ENCODE measurements at places on chromosomes 5 and 9.

DNA sequence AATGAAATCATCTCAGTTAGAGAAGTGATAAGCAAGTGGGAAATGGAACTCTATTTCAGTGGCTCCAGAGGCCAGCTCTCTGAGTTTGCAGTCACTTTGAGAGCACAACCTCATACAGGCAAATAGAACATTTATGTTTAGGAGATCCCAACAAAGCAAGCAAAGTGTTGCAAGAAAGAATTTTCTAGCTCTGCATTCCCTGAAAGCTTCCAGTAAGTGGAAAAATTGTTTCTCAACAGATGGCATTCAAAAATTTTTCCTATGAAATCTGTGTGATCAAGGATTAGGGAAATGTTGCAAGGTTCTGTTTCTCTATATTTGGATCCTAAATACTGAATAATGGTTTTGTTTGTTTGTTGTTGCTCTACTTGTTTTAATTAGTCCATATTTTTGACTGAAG is 764.2 kb upstream of the ZNF608 start:
- DNase-seq = no peak

- no peak for DNase-seq
Observed at GRCh38 chr5:40124367-40124766, 555.3 kb upstream of the PTGER4 start.

DNA sequence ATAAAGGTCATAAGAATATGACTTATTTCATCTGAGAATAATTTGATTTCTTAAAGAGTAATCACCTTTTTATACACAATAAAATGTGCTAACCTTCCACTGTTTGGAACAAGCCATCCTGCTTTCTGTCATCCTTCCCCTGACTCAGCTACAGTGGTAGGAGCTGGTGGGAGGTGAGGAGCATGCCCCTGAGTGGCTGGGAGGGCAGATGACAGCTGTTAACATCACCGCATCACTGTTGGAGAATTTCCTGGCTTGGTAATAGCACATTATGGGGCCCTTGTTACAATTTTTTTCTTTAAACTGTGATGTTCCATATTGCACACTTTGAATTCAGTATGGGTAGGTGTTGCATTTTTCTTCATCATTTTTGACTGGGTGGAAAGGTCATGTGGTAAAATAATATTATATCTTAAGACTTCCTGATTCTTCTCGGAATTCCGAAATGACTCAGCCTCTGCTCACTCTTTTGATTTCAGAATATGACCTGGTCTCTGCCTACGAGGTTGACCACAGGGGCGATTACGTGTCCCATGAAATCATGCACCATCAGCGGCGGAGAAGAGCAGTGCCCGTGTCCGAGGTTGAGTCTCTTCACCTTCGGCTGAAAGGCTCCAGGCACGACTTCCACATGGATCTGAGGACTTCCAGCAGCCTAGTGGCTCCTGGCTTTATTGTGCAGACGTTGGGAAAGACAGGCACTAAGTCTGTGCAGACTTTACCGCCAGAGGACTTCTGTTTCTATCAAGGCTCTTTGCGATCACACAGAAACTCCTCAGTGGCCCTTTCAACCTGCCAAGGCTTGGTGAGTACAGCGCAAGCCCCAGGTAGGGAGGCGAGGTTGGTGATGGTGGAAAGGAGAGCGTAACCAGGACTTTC is 5.8 kb downstream of the ADAMTS16 start:
- no peak for DNase-seq

- DNase-seq = no peak
Observed at GRCh38 chr5:90185897-90186468, 223.6 kb downstream of the CETN3 start.

GRCh38 chr5:117942861-117943519 is 1045.4 kb downstream of the DTWD2 start:
- no peak for DNase-seq

- no peak for DNase-seq
Observed at GRCh38 chr5:91190314-91190690, 192.8 kb downstream of the ARRDC3 start.

GRCh38 chr5:43215073-43215631 is 23.1 kb downstream of the NIM1K start:
- DNase-seq = no peak

DNA sequence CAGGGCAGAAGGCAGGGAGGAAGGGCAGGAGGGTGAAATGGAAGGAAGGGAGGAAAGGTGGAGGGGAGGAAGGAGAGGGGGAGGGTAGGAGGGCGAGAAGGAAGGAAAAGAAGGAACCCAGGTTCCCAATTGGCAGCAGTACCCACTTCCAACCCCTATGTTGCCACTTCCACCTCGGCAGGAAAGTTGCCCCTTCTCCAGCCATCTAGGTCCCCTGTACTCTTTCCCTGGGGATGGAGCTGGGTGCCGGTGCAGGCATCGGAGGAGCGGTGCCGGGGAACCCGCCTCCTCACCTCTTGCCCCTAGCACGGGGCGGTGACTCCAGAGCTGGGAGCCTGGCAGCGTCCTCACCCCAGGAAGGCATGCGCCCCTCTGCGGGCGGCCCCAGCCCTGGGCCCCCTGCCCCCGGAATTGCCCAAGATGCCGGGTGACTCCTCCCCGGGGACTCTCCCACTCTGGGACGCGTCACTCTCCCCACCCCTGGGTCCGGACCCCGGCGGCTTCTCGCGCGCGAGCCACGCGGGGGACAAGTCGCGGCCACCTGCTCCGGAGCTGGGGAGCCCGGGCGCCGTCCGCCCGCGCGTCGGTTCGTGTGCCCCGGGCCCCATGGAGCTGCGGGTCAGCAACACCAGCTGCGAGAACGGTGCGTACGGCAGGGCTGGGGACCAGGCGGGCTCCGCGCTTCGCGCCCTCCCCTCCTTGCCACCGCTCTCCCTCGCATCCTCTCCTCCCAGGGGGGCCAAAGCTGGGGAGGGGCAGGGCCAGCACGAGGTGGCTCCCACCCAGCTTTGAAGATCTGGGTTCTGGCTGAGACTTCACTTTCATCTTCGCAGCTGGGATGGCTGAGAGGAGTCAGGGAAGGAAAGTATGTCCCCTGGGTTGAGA is at the start of gene NIPAL4:
TSS of gene NIPAL4 (plus strand) at position 499 of the 885 bp plus-strand sequence. CDS start at position 607, 108 bp downstream.
- peak; percentile 40 for DNase-seq

GRCh38 chr5:155418960-155419579 is 405.5 kb downstream of the KIF4B start:
- DNase-seq = no peak

GRCh38 chr5:485113-485945 is 38.9 kb downstream of the SLC9A3 start:
- no peak for DNase-seq

- no peak for DNase-seq
Observed at GRCh38 chr9:10774051-10774450, 161.2 kb upstream of the PTPRD start.

DNA sequence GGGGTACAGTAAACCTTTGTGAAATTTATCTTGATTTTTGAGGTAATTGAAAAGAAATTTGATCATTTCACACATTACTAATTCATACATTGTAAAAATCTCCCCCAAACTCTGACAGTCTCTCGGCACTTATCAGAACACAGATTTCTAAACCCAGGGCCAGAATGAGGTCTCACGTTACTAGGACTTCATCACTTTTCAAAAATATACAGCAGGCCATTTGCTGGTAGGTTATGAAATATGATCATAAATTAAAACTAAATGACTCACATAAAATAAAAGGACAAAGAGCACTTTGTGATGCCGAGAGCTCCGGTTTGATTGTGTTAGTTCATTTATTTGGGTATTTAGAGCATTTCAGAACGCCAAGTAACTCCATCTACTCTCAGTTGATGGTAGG is 17.0 kb downstream of the MSX2 start:
- no peak for DNase-seq

DNA sequence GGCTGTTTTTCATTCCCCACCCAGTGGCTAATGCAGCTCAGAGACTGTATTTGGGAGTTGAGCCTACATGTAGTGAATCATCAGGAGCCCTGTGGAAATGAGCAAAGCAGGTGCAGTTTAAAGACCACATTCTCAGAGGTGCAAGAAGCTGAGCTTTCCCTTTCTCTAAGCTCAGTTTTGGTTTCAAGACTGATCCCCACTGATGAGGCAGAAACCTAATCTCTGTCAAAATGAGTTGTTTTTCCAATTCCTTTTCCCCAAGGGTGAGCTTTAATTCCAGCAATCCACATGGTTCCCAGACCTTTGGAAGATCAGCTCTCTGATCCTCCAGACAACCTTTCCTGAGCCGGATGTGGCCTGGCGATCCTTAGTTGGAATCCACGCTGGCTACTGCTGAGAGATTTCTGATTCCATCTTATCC is 420.5 kb downstream of the EBF1 start:
- no peak for DNase-seq

- DNase-seq = no peak
Observed at GRCh38 chr5:82381591-82381990, 103.4 kb upstream of the RPS23 start.

DNA sequence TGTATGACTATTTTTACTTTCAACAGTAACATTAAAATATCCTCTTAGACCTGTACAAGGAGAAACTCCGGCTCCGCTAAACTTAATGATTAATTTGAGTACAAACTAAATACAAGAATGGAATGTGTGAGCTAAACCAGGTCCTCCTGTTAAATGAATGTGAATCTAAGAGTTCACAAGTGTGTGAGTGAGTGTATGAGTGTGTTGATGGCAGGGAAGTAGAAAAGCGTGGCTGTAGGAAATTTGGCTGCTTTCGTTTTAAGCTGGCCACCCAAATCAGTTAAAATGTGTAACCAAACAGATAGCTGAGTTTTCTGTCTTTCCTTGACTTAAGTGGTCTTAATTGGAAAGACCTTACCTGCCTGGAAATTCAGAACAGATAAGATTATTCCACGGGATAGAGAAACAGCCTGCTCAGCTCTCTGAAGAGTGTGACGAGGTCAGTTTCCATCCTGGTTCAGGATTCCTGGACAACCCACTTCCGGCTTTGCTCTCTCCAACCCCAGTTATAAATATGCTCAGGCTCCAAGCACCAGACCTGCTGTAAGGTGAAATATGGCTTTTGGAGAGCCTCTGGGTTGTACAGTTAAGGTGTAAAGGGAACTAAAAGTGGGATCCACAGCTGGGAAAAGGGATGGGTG is 908.6 kb upstream of the EDIL3 start:
- no peak for DNase-seq

DNA sequence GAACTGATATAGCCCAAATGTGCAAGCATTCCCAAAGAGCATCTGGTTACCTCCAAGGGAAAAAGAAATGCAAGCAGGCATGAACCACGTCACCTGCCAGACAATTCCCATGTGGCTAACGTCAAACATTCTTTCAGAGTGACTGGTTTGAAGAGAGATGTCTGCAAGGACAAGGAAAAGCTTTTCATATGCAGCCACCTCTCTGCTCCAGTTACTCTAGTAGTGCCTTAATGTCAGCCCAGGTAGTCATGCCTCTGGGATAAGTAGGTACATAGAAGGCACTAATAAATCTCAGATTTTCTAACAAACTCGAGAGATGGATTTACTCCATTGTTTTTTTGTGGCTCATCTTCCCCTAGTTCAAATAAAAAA is 96.8 kb upstream of the IFNK start:
- no peak for DNase-seq

DNA sequence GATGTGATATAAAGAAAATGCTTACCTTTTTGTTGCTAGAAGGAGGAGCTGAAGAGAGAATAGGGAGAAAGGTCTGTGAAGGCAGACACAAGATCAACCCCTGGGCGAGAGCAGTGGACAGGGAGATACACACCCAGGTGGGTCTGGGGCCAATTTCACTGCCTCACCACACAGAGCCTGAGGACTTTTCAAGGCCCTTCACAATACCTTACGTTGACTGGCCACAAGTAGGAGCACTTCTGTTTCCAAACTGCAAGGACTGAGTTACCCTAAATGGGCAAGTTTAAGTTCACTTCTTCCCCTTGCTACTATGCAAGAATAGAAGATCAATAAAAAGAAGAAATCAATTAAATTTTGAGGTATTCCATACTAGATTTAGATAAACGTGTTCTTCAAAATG is 174.5 kb upstream of the SLC12A2 start:
- no peak for DNase-seq

DNA sequence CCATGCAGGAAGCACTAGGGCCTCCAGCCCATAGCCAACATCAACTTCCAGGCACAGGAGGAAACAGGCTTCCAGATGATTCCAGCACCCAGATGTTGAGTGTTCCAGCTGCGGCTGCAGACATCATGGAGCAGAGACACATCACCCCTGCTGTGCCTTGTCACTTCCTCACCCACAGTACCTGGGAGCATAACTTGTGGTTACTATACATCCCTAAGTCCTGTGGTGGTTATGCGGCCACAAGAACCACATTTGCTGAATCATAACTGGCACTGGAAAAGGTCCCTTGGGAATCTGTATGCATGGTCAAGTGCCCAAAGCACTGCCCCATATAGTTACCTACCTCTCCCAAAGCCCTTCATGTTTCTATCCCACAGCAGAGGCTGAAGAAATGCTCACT is 56.6 kb downstream of the WHRN start:
- no peak for DNase-seq

DNA sequence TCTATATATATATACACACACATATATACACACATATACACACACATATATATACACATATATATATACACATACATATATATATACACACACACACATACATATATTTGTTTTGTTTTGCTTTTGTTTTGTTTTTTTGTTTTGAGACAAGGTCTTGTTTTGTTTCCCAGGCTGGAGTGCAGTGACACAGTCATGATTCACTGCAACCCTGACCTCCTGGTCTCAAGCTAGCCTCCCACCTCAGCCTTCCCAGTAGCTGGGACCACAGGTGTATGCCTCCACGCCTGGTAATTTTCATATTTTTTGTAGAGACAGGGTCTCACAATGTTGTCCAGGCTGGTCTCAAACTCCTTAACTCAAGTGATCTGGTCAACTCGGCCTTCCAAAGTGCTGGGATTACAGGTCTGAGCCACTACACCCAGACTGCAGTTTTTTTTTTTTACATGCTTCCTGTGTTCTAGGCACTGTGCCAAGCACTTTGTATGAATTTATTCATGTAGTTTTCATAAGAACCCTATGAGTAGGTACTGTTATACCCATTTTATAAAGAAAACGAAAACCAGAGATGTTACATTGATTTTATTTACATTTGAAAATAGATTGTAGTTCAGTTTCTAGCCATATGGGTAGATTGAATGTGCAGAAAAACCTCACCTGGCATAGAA is 120.7 kb downstream of the PBX3 start:
- DNase-seq = no peak

DNA sequence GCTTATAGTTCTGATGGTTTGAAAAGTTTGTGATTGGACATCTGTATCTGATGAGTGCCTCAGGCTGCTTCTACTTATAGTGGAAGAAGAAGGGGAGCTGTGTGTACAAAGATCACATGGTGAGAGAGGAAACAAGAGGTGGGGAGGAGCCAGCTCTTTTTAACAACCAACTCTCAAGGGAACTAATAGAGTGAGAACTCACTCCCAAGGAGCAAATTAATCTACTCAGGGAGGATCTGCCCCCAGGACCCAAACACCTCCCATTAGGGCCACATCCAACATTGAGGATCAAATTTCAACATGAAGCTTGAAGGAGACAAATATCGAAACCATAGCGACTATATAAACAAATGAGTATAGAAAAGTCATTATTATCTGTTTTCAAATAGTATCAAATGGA is 64.7 kb upstream of the PRLR start:
- DNase-seq = no peak
